ENCODE measurements at places on chromosomes 5 and 9.

DNA sequence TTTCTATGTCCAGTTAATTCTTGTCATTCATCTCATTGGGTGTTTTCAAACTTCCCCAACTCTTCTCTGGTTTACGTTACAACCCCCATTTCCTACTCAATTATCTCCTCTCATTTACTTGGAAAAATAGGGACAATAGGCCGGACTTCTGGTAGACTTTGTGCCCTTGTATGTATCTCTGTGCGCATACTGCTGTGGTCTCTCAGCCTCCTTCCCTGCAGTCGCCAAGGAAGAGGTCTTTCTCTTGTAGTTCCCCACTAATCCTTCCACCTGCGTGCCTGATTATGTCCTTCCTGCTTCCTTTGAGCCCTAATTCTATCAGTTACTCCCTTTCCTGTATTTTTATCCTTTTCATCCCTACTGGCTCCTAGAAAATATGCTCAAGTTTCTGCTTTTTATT is 176.3 kb downstream of the GDNF start:
- DNase-seq, result no peak

DNA sequence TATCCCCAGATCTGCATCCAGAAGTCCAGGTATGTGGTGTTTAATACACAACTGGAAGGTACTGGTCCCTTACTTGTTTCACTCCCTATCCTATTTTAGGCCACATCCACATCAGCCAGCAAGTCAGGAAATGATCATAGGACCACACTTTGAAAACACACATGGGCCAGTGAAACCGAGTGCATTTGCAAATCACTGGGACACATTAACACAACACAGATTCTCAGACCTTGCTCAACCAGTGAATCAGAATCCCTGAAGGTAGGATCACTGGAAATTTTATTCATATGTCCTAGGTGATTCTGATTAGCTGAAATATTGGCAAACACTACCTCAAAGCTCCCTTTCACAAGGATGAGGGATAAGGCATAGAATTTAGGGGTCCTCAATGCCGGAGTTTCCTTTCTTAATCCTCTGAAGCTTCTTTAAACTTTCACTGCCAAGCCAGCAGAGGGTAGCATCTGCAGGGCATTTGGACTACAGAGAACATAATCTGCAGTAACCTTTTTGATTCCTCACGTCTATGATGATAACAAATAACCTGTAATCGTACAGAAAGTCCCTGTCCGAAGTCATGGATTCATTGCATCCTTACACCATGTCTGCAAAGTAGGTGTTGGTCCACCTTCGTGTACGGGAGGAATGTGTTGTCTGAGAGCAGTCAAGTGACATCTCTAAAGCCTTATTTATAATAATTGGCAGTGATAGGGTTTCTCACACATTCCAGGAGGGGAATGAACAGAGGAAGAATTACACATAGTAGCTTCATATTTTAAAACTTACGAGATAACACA is 11.0 kb upstream of the ABLIM3 start:
- no peak for DNase-seq

- DNase-seq, result no peak
Observed at GRCh38 chr5:141192110-141192725, at the start of gene PCDHB10. Gene PCDHB10 (plus strand): TSS chr5:141192353. CDS start chr5:141192553, 200 bp downstream.

DNA sequence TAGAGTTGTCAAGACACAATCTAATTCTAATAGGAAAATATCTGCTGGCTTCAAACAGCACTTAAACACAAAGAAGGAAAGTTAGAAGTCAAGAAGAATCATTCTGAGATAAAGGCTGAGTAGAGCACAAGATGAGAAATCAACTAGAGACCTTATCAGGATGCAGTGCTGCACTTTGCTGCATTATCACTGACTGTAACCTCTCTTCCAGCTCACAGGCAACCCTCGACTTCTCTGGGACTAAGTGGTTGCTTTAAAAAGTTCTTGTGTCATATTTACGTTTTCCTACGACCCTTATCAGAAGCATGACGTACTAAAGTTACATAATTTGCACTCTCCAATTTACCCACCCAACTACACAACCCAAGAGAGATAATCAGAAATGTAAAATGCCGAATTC is 176.1 kb downstream of the MLLT3 start:
- no peak for DNase-seq

GRCh38 chr9:82498541-82499317 is 510.2 kb downstream of the SPATA31D1 start:
- DNase-seq, result no peak

GRCh38 chr5:31442058-31442745 is 89.7 kb downstream of the DROSHA start:
- DNase-seq, result no peak

DNA sequence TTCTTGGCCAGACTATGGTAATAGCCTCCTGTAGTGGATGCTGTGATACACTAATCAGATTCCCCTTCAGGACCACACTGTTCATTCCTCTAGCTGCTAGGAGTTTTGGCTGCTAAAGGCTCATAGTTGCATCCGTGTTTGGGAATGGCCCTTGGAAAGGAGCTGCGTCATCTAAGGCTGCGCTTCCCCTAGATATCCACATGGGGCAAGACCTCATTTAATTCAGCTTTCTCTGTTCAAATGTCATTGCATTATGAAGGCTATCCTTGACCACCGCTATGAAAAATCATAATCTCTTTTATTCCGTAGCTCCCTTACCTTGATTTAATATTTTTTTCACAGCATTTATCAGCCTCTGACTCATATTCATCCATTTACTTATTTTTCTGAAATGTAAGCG is 258.3 kb upstream of the NR4A3 start:
- DNase-seq, result no peak

- no peak for DNase-seq
Observed at GRCh38 chr5:11293523-11293922, 532.5 kb upstream of the DAP start.

DNA sequence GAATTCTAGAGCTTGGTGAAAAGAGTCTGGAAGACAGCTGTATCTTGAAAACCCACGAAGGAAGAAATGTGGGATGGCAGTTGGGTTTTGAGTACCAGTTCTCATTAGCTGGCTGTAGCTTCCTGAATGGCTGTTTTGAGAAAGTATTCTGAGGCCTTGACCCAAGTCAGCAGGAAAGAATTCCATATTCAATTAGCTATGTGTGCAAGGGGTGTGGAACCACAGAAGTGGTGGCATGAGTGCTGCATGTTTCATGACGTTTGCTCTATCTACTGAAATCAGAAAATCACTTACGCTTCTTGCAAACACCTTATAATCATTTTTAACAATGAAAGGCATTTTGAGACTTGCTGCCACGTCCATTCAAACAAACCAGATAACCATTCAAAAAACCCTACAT is 69.1 kb downstream of the TRPM3 start:
- no peak for DNase-seq

GRCh38 chr5:407801-408268 is 35.1 kb upstream of the EXOC3 start:
- DNase-seq, result no peak

DNA sequence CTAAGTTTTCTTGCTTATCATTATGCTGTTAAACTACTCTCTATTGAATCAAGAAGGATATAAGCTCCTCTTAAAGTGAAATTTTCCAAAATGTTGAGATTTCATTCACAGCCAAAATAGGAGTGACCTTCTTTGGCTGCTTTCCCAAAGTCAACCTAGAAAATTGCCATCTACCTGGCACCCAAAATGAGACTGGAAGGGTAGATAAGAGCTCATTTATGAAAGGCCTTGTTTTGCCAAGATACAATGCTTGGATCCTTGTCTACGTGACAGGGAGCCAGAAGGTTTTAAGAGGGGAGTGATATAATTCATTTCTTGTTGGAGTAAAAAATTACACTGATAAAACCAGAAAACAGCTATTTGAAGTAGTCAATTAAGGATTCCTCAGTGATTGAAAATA is 287.1 kb downstream of the IZUMO3 start:
- DNase-seq, result no peak

- DNase-seq, result no peak
Observed at GRCh38 chr9:97388721-97389238, 23.1 kb upstream of the TDRD7 start.

GRCh38 chr5:80884086-80884813 is 75.9 kb upstream of the RASGRF2 start:
- no peak for DNase-seq

DNA sequence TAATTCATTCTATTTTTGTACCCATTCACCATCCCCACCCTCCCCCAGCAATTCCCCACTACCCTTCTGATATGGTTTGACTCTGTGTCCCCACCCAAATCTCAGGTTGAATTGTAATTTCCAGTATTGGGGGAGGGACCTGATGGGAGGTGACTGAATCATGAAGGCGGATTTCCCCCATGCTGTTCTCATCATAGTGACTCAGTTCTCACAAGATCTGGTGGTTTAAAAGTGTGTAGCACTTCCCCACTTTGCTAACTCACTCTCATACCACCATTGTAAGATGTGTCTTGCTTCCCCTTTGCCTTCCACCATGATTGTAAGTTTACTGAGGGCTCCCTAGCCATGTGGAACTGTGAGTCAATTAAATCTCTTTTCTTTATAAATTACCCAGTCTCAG is 25.9 kb upstream of the TESK1 start:
- DNase-seq, result no peak

GRCh38 chr9:81718244-81718643 is 28.9 kb upstream of the TLE1 start:
- DNase-seq, result no peak

DNA sequence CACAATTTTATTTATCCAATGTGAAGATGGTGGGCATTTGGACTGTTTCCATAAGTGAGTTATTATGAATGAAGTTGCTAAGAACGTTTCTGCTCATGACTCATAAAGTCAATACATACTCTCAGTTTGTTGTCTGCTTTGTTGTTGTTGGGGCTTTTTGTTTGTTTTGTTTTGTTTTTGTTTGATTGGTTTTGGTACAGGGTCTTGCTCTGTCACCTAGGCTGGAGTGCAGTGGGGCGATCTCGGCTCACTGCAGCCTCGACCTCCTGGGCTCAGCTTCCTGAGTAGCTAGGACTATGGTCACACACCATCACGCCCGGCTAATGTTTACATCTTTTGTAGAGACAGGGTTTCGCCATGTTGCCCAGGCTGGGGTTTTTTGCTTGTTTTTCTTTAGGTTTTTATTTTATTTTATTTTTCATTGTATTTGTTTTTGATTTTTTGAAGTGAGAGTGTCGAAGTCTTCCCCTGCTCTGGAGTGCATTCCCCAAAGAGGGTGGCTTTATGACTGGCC is 18.0 kb downstream of the TRIM7 start:
- no peak for DNase-seq

- no peak for DNase-seq
Observed at GRCh38 chr9:136225366-136225747, 20.3 kb downstream of the QSOX2 start.

DNA sequence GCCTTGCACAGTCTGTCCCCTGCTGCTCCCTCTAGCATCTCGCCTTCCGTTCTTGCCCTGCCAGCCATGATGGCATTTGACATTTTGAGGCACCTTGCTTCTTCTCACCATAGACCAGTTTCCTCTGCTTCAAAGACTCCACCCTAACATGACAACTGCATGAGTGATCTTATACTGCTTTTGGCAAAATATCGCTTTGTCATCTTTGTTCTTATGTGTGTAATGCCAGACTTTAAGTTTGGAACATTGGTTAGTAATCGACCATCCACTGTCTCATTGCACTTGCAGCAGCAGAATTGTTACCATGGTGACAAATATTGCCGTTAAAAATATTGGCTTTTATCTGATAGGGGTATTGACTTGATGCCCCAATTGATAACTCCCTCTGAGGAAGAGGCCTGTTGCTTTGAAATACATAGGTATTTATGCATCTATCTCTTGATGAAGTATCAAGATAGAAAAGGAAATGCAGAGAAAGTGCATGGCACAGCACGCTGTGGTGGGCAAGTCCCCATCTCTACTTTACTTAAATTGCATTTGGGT is 6.8 kb downstream of the GARIN3 start:
- DNase-seq, result no peak

GRCh38 chr5:138354926-138355378 is 2.5 kb downstream of the KDM3B start:
- peak; percentile 43 for DNase-seq

- DNase-seq, result no peak
Observed at GRCh38 chr9:135600296-135600817, 38.8 kb downstream of the PAEP start.

GRCh38 chr9:7088611-7089010 is 330.8 kb downstream of the KDM4C start:
- DNase-seq, result no peak

- no peak for DNase-seq
Observed at GRCh38 chr9:74218385-74219063, 278.6 kb upstream of the RORB start.

GRCh38 chr9:34809504-34810186 is 99.7 kb upstream of the CCL21 start:
- DNase-seq, result no peak

- DNase-seq, result no peak
Observed at GRCh38 chr5:135657536-135658305, 78.9 kb upstream of the CXCL14 start.

DNA sequence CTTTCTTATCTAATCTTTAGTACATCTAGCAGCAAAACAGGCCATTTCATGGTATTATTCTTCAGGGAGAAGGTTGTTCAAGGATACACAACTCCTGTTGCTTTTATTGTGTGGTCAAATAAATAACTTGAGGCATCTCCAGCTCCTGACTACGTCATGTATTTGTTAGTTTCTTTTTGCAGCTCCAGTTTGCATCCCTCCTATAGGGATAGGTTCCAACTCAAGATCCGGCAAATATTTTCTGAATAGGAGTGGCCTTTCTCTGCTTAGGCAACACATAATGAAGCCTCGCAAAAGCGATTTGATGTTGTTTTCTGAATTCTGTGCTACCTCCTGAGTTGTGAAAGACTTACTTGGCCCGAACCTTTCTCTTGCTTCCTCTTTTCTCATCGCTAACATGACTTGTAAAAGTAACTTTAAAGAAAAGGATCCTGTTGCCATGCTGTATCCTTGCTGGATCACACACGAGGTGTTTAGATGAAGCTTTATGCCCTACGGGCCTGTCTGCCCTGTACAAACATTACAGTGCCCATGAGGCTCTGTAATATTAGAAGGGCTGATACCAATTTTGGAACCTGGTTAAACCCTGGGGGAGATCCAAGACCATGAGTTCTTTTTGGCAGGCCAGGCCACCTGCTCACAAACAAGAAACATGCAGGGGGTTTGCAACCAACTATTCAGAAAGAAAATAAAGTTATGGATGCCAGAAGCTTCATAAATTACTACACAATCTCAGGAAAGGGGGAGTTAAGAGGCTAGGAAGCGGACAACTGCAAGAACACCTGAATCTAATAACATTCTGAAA is 149.8 kb upstream of the FGF10 start:
- DNase-seq, result no peak

GRCh38 chr5:143063175-143063970 is 293.2 kb downstream of the ARHGAP26 start:
- no peak for DNase-seq

DNA sequence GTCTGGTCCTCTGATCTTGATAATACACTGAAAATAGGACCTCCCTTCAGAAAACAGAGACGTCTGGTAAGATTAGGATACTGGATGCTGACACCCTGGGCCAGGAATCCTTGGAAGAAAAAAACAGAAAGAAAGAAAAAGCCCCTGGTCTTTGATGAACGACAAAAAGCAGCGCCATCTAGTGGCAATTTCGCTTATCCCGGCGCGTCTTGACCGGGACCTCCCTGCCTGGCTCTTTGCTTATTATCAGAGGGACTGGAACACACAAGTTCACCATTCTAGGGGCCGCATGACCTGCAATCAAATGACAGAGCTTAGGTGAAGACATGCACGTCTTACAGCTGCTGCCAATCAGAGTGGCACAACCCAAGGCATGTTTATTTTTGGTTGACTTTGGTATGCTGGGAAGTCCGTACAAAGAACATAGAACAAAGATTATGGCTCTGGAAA is 114.9 kb upstream of the NFIB start:
- DNase-seq, result peak; percentile 74
